ENCODE measurements at places on chromosomes 2 and 18.

GRCh38 chr18:26406324-26406723 is 142.0 kb downstream of the KCTD1 start:
- no peak for DNase-seq

DNA sequence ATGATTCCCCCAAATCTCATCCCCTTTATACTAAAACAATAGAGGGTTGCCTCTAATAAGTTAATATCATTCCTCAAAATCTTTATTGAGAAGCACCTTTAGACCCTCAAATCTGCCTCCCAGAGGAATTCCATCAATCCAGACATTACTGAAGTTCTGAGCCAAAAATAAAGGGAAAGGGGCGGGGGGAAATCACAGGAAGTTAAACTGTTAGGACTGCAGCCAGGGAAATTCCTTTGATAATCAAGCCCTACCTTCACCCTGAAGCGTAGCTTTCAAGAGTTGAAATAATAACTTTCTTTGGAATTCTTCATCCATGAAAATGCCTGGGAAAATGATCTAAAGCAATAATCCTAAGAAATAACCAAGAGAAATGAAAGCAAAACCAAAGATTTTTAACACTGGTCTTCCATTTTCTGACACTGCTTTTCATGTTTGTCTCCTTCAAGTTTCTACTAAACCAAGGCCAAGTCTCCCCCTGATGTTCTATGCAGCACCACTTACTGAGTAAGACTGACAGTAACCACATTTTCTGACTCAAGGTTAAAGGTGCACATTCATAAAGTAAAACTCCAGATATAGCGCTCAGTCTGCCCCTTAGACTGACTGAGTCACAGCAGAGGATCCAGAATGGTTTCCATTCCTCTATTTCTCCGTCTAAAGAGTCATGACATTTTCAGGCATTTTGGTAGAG is 78.2 kb downstream of the TCF4 start:
- DNase-seq, result no peak

DNA sequence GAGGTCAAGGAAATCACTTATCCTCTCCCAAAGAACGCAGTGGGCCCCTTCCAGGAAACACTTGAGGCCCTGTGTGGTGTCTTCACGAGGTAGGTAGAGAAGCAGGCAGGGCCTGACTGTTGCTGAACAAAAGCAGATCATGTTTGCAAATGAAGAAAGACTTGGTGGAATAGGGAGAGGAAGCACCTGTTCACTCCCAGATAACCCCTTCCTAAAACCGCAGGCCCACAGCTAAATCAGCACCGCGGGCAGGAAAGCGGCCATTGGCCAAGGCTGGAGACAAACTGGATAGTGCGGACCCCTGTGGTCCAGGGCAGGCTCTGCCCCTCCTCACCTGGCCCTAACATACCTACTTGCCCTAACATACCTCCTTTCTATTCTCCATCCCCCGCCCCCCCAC is 64.9 kb upstream of the KLHL29 start:
- no peak for DNase-seq

DNA sequence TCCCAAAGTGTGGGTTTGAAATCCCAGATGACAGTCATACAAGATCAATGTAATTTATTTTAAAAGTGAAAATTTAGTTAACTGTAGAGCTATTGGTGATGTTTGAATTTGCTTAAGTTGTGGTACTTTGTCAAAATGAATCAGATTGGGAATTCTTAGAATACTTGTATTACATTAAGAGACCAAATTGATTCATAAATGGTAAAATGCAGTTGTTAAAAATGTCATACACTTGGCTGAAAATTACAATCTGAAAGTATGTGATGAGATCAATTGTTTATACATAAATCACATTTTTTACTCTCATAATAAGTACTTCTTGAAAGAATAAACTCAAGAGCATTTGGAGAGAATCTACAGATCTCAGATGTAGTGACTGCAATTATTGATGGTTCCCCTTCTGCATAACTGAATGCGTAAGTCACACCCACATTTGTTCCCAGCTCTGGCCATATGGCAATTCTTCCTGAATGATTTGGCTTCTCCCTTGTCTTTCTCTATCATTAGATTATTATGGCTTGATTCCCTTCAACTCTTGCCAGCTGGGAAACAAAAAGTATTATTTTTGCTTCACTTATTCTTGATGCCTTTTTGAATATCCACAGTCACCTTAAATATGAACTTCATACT is 558.5 kb downstream of the CPS1 start:
- no peak for DNase-seq

- no peak for DNase-seq
Observed at GRCh38 chr2:96449637-96450036, 55.5 kb downstream of the NEURL3 start.

DNA sequence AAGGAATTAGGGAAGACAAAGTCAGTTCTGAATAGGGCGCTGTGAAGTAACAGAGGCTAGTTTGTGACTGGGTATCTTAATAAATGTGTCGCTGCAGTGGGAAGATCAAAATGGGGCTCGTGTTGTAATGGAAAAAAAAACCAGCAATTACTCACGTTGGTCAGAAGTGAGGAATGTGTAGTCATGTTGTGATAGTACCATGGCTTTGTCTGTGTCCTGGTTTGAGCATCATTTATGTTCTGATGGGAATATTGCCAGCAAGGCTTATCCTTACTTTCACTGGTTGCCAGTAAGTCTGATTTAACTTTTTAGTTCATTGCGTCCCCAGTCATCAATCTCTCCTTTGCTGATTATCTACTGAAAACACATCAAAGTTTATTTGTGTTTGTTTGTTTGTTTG is 467.6 kb downstream of the NYAP2 start:
- no peak for DNase-seq

- no peak for DNase-seq
Observed at GRCh38 chr18:74140582-74140981, 7.1 kb downstream of the FBXO15 start.

GRCh38 chr2:149766339-149766738 is 178.8 kb upstream of the MMADHC start:
- DNase-seq, result no peak

DNA sequence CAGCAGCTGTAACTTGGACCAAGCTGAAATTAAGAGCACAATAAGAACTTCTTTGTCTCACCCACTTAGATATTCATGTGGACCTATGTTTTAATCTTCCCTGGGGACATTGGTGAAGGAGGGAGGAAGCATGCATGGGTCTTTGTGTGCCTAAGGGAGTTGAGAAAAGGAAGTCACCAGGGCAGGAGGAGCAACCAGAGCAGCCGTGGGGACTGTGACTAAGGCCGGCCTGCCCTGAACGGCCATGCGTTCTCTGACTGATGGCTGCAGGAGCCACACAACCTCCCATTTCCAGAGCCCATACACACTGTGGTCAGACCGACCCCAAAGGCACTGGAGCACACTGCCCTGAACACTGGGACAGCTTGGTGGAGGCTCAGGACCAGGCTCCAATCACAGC is 43.7 kb upstream of the SLC35G4 start:
- DNase-seq, result no peak

GRCh38 chr18:27860701-27861107 is 316.2 kb downstream of the CDH2 start:
- no peak for DNase-seq

- DNase-seq, result no peak
Observed at GRCh38 chr2:57760381-57760801, 286.2 kb upstream of the VRK2 start.

GRCh38 chr18:23165271-23166068 is 30.2 kb downstream of the CABLES1 start:
- no peak for DNase-seq

- DNase-seq, result no peak
Observed at GRCh38 chr2:171957061-171957460, 34.8 kb downstream of the HAT1 start.

- DNase-seq, result no peak
Observed at GRCh38 chr2:25115249-25115883, 53.0 kb downstream of the POMC start.

DNA sequence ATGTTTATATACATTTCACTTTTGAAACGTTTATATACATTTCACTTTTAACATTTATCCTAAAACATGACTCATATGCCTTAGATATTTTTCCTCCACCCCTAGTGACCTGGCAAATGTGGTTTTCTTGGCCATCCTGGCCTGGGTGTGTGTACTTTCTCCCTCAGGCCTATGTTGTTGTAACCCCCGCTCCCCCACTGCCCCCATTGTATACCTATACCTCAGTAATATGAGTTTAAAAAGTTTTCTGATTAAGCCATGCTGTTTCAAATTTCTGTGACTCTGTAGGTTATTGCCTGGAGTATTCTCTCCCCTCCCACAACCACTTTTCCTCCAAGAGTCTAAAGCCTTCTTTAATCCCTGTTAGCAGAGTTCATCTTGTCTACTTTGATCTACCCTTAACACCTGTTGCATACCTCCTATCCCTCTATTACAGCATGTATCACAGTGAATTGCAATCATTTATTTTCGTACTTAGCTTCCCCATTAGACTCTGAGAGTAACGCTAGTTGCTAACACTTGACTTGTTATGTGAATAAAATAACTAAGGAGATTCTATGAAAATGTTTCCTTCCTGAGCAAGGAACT is 67.9 kb downstream of the LCLAT1 start:
- no peak for DNase-seq

GRCh38 chr18:31044926-31045325 is 2.4 kb upstream of the DSC3 start:
- DNase-seq, result no peak

- no peak for DNase-seq
Observed at GRCh38 chr2:70966681-70967080, 11.7 kb upstream of the ANKRD53 start.

- DNase-seq, result no peak
Observed at GRCh38 chr2:187851955-187852561, 297.8 kb upstream of the TFPI start.

DNA sequence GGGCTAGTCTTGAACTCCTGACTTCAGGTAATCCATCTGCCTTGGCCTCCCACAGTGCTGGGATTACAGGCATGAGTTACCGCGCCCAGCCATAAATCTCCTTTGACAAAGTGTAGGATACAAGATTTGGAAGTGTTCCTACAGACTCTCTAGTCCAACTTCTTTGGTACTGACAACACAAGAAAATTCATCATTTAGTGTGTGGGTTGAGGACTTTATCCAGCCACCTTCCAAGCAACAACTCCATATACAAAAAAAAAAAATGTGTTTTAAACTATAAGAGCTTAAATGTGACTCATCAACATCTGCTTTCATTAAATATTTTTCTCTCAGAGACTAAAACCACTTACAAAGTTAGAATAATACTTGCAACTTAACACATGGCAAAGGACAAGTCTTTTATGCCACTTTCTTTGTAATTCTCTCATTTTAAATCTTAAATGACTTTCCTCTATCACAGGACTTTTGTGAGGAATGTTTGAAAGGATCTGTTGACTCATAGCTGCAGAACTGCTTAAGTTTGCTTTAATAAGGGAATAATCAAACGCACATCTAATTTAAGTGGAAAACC is 46.2 kb upstream of the ITGAV start:
- DNase-seq, result no peak

GRCh38 chr2:161703863-161704262 is 79.6 kb downstream of the SLC4A10 start:
- DNase-seq, result no peak

- no peak for DNase-seq
Observed at GRCh38 chr18:23838801-23839366, 149.6 kb downstream of the LAMA3 start.

DNA sequence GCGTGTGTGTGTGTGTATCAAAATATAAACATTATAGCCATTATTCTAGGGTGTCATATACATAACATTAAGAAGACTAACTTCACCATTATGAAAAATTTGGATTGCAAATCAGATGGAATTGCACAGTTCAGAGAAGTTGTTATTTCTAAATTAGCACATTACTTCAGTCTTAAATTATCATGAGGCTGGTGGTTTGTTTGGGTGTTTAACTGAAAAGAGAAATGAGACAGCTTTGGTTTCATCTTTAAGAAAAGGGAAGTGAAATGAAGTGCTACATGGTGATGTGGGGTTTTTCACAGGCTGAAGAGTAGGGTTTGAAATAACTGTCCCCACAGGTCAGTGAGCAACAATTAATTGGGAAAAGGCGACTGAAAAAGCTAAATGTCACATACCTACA is 161.2 kb upstream of the XIRP2 start:
- no peak for DNase-seq

DNA sequence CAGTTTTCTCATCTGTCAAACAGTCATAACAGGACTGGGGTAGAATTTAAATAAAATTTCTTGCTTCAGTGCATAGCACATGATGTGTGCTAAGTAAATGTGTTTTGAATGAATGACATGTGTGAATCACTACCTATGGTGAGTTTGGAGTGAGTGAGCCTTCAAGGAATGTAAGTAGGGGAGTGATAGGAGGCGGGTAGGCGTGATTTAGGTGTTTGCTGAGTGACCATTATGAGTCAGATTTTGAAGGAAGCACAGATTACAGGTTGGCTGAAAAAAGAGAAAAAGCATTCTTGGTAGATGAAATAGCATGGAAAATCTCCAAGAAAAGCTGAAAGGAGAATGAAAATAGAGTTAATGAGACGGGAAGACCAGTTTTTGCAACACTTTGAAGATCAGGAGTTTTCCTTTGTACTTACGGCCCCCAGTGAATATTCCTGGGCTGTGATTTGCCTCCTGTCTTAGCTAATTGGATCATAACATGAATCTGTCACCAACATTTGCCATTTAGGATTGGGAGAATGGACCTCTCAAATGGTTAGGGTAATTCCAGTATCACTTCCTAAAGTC is 136.9 kb upstream of the GATA6 start:
- peak; percentile 44 for DNase-seq

DNA sequence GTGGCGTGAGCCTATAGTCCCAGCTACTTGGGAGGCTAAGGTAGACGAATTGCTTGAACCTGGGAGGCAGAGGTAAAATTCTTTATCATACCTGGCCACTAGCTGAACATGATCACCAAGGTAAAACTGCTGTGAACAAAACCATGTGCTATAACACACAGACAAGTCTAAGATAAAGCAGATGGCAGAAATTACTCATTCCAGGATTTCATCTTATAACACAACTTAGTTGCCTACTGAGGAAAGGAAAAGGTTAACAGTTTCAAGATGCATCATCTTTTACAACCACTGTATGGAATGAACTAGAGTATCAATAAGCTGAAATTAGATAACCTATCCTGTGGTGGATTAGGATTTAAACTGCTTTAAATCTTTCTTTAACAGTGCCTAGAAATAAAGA is 8.3 kb downstream of the ARL5A start:
- no peak for DNase-seq

GRCh38 chr2:37802211-37802752 is 122.8 kb upstream of the RMDN2 start:
- DNase-seq, result no peak

- no peak for DNase-seq
Observed at GRCh38 chr2:42853549-42854206, 61.3 kb upstream of the HAAO start.

- DNase-seq, result no peak
Observed at GRCh38 chr18:49691177-49691608, 122.1 kb downstream of the ACAA2 start.

- peak; percentile 8 for DNase-seq
Observed at GRCh38 chr2:109727929-109728447, 66.1 kb upstream of the RGPD5 start.

All from colonic mucosa (tissue), 4 donors.